CD4-positive, alpha-beta T cell treated with Interferon gamma for 1 hour (primary cell): ENCODE measurements at places on chromosomes 7 and 10.

DNA sequence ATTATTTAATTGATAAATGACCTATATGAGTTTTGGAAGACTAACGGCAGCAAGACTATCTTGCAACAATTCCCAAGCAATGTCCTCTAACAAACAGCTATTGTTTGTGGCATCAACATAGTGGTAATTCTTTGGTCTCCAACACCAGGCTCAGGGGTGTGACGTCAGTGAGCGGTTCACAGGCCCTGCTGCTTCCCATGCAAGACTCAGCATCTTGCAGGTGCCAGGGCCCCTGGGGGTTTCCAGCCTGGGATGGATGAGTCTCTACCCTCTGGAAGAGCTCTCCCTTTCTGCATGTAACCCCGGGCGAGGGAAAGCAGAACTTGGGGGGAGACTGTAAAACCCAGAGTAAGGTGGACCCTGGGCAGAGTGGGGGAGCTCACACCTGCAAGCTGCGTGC is 164.7 kb downstream of the ACTR3B start:
- no peak for DNase-seq

- no peak for DNase-seq
These were observed 87.4 kb downstream of the ZNF467 start for GRCh38 chr7:149686011-149686410.

GRCh38 chr10:84608126-84608525 is 279.7 kb downstream of the CCSER2 start:
- no peak for DNase-seq

GRCh38 chr7:2173189-2173827 is 59.4 kb downstream of the MAD1L1 start:
- no peak for DNase-seq

GRCh38 chr7:45203936-45204445 is 46.4 kb downstream of the RAMP3 start:
- no peak for DNase-seq
